ENCODE measurements at places on chromosomes 5 and 9.

GRCh38 chr9:37621273-37622121 is 29.1 kb upstream of the TOMM5 start:
- no peak for DNase-seq

- no peak for DNase-seq
These were observed 96.3 kb downstream of the ANKRD33B start for GRCh38 chr5:10660135-10660534.

DNA sequence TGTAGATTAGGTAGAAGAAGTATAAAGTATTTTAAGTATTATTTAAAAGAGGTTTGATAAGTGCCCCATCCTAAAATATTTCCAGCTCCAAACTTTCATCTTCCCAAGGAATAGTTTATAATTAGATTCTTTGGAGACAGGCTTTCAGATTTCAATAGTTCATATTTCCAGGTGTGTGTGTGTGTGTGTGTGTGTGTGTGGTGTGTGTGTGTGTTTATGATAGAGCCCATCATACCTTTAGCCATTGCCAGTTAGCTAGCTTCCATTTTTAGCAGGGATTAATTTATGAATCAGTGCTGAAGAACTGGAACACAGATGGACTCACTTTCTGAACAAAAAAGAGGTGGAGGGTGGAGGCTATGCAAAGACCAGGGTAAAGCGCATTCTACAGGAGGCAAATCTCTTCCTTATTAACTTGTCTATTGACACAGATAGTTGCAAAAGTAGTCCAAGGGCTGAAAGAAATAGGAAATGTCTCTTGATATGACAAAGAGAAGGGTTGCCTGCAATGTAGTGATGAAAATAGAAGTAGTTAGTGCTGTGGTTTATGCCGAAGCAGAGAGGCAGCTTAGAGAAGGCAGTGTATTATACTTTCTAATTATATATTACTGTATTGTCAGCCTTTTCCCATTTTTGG is 301.1 kb downstream of the MAN2A1 start:
- no peak for DNase-seq

DNA sequence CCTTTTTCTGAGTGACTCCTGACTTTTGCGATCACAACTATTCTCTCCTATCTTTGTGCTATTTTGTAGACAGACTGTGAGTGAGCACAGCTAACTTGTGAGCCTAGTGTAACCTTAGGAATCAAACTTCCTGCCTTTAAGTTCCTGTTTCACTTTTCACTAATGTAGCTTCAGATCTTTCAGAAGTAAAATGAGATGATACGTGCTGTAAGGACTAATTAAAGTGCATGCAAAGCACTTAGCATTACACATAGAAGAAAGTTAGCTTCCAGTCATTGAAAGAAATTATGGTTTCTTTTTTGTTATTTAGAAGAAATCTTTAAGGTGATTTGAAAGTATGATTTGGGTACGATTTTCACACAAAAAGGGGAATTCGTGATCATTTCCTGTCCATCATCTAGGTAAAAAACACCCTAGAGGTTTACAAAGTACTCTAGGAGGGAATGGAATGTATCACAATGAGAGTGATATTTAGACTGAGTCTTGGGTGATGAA is 122.7 kb downstream of the ST8SIA4 start:
- no peak for DNase-seq

- no peak for DNase-seq
These were observed 28.3 kb downstream of the GALNT10 start for GRCh38 chr5:154218786-154219185.
